Stimulated activated CD8-positive, alpha-beta memory T cell treated with anti-CD3 and anti-CD28 coated beads, Interleukin-12 subunit alpha, Interleukin-12 subunit beta, amount 100 ng/mL, for 1 hour (primary cell): ENCODE measurements at places on chromosomes 4 and X.

DNA sequence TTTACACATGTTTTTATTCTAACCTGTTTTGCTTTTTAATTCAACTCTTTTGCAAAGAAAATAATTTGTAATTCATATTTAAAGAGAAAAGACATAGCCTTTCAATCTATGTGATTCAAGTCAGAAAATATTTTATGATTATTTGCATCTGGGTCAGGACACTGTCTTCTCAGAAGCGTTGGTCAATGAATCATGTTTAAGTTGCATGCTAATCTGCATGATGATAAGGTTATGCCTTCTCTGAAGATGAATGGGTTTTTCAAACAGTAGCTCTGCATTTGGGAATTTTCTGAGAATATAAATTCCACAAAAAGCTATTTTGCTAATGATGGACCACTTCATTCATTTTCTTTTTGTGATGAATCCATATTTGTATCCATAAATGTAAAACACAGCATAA lies 282.5 kb downstream of the TMA16 start:
- no peak for DNase-seq

GRCh38 chr4:142463206-142463605 lies 382.9 kb downstream of the INPP4B start:
- DNase-seq = no peak

GRCh38 chrX:132015875-132016274 lies 7.2 kb upstream of the STK26 start:
- no peak for DNase-seq

- DNase-seq = no peak
These were observed 93.2 kb upstream of the AP1S2 start for GRCh38 chrX:15947648-15948317.

- DNase-seq = no peak
These were observed 90.6 kb downstream of the PTTG2 start for GRCh38 chr4:38050560-38051350.

DNA sequence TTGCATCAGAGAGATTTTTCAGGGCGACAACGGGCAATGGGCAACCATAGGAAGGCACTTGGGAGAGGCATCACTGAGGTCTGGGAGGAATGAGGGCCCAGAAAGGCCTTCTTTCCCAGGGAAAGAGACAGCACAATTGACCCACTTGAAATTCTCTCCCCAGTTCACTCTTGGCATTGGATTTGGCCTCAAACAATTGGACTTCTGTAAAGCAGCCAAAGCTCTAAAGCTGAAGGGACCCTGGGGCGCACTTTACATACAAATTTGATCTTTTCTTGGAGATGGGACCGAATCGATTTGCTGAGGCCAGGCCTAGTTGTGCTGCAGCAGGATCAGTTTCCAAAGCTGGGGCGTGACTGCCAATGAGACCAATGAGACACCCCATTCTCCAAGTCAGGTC lies 3.2 kb downstream of the ARHGAP36 start:
- DNase-seq = no peak

- DNase-seq = no peak
These were observed 64.5 kb upstream of the FRAS1 start for GRCh38 chr4:77992581-77992980.
